ENCODE measurements at places on chromosomes 11 and 22. TPM values are rescaled to one million over a fixed set of nuclear protein-coding genes. Genes with fewer than 3 reads are reported as not detected.

- no peak for DNase-seq
Observed at GRCh38 chr11:34198523-34198922, 93.1 kb downstream of the NAT10 start.

GRCh38 chr11:134521001-134521400 lies 109.0 kb upstream of the B3GAT1 start:
- no peak for DNase-seq

DNA sequence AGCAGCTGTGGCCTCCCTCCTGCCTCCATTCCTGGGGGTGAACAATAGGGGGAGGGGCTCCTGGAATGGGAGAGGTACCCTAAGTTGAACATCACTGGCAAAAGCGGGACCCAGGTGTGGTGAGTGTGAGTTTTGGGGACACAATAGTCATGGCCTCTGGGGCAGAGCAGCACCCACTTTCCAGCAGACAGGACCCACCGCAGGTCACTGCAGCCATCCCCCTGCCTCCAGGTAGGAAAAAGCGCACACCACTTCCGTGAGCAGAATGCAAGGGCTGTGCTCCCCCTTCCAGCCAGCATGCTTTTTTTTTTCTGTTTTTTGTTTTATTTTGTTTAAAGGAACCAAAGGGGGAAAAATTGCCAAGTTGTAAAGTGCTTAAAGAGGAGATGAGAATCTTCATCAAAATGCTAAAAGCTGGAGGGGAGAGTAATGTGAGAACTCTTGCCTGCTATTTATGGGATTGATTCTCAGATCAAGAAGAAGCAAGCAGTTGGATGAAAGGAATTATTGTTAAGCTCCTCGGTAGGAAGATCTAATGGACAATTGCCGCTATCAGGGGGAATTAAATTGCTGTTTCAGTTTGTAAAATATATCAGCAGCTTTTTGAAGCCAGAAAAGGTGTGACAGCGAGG lies 152.9 kb downstream of the FEZ1 start:
- DNase-seq: no peak

- no peak for DNase-seq
Observed at GRCh38 chr11:88179971-88180629, 4.9 kb upstream of the RAB38 start.

GRCh38 chr11:99911116-99911515 lies 776.0 kb upstream of the ARHGAP42 start:
- no peak for DNase-seq

GRCh38 chr22:21929253-21929652 lies 23.4 kb downstream of the PPM1F start:
- no peak for DNase-seq

GRCh38 chr11:107969219-107969618 lies 39.5 kb upstream of the CUL5 start:
- no peak for DNase-seq

- DNase-seq: peak; percentile 94
Observed at GRCh38 chr11:61891331-61892084, at the start of gene FADS3. TSS of gene FADS3 (minus strand) at chr11:61891545. CDS start at chr11:61891381, 164 bp downstream.

DNA sequence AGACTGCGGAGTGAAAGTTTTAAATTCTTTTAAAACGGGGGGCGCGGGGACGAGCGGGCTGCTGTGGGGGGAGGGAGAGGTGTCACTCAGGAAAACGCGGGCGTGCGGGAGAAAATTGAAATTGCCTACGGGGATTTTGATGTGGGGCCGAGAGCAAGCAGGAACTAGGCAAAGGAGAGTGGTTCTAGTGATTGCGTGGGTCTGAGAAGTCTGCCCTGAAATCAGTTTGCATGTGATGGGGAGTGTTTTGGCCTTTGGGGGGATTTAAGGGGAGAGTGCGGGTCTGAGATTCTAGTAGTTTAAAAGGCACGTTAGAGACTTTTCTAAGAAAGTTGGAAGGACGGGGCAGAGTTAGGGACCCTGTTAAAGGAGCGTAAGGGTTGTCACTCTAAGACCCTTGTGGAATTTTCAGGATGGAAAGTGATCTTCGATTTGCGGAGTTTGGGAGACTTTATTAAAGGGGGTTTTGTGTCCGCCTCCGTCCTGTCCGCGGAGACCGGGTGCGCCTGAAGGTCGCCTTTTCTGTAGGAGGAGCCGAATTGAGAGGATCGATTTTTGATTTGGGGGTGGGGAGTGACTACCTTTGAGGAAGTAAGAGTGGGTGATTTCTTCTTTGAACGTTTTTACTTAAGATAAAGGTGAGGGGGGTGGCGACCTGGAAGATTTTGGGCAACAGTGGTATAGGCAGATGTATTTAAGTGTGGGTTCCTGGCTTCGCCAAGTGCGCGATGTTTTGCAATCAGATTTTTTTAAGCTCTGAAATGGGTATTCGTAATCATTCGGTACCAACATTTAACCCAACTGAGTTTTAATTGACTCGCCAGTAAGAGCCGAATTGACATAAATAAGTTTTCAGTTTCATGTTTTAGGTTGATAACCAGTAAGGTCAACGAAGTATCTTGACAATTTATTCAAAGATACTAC lies 1.1 kb downstream of the EED start:
- DNase-seq: no peak

DNA sequence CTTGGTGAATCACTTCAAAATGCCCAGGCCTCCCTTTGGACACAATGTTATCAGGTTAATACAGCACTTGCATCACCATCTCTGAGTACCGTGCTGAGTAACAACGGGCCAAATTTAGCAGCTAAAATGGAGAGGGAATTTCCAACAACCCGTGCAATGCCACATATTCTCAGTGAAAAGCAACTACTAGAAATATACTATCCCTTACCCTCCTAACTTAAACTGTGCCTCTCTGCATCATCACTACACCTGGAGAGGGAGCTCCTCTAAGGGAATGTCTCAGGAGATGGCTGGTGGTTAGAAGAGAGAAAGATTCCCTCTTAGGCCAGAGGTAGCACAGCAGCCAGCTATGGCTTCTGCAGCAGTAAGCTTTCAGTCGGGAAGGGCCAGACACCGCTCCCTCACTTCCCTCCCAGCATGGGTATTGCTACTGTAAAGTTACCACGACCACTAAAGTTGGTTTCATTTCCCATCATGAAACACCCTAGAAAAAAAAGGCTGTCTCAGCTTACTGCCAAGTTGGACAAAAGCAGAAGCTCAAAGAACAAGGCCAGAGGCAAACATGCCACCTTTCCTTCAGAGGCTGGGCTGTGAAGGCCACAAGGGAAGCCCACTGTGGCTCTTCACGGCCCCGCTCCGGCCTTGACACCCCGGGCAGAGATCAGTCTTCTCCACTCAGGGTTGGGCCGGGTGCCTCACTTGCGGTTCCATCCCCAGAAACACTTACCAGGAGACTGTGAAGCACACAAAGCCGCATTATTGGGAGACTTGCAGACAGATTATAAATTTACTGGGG lies 3.9 kb downstream of the MAML2 start:
- DNase-seq: no peak

- peak; percentile 51 for DNase-seq
Observed at GRCh38 chr11:69320326-69320725, 26.4 kb downstream of the MYEOV start.

GRCh38 chr11:12381875-12382274 lies 4.5 kb downstream of the PARVA start:
- DNase-seq: no peak

DNA sequence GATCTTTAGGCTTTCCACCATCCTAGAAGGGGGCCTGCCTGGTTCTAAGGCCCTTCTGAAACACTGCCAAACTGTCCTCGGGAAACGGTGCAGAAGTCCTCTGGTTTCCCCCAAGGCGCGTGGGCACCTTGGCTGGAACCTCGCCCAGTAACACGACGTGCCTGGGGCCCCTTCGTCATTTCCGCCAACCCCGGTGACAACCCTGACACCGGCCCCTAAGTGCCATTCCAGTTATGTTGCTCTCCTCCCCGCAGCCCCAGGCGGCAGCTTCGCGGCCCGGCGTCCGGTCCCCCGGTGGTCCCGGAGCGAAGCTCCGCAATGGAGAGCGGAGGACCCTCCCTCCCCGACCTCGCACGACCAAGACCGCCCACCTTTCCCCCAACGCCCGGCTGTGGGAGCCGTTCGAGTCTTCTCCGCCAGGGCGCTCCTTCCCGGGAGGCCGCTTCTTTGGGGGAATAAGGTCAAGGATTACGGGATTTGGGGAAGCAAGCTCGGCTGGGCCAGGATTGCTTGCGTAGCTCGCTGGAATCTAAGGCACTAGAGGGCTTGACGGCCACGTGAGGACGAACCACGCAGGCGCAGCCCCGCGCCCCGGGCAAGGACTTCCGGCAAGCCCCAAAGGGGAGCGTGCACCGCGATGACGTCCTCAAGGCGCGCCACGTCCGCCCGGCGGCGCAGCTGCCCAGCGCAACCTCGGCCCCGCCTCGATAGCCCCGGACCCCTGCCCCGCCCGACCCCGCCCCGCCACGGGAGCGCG lies 626 bp downstream of the RNH1 start:
- DNase-seq: peak; percentile 100

DNA sequence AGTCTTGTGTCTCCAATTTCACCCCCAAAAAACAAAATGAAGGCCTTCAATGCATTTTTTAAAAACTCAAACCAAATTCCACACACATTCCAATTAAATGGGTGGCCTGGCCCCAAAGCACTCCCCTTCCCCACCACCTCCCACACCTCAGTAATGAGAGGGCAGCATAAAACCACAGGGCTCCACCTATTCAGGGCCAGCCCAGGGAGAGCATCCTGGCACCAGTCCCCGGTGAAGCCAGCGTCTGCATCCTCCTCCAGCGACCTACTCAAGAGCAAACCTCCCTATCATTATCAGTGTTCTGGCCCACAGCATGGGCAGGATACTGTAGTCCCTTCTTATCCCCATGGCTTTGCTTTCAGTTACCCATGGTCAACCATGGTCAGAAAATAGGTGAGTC lies 17.8 kb upstream of the OR8B8 start:
- no peak for DNase-seq

DNA sequence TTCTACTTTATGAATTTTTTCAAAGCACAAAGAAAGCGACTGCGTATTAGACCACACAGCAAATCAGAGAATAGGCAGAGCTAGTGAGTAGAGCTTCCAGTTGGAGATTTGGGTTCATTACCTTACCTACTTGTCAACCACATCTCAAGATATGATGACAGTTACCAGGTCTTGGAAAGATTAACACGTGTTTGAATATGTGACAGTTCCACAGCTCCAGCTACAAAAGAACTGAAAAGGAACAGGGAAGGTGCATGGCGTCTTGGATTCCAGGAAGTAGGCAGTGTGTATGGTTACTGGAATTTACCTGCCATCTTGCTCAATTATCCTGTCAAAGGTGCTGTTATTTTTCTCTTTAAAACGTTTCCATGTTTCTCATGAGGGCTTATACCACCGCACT lies 5.3 kb downstream of the TIRAP start:
- DNase-seq: no peak

DNA sequence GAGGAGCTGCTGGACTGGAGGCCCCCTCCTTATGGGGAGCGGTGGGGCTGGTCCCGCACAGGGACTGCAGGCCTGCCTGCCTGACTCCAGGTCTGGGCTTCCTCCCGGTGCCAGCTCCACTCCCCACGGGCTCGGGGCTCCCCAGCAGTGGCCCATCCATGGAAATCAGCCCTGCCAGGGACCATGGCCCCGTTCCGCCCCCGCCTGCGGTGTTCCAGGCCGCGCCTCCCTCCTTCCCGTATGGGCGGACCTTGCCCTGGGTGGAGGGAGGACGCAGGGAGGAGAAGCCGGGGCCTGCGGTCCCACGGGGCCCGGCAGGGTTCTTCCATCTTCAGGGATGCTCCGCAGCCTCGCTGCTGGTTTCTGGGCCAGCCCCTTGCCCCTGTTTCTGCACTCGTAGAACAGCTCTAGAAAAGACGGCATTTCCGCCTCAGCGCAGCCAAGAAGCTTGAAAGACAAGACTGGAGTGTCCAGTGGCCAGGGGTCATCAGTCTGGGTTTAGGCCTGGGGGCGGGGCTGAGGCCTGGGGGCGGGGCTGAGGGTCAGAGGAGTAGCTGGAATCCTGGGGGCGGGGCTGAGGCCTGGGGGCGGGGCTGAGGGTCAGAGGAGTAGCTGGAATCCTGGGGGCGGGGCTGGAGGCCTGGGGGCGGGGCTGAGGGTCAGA lies 1330.6 kb downstream of the BRD1 start:
- no peak for DNase-seq

DNA sequence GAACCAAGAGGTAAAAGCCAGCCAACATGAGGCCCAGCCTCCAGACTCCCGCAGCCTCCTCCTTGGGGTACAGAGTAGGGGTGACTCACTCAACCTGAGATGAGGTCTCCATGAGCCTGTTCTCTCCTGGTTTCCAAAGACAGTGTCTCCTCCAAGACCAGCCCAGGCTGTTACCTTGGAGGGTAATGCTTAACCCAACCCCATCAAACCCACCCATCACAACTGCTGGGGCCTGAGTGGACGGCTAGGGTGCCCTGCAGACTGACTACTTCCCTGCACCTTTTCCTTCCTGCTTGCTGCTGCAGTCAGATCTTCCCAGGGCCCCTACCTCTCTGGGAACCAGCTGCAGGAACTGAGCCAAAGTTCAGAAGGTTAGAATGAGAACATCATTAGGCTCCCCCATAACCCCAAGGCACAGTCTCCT lies 5.1 kb upstream of the NOL12 start:
- DNase-seq: no peak

DNA sequence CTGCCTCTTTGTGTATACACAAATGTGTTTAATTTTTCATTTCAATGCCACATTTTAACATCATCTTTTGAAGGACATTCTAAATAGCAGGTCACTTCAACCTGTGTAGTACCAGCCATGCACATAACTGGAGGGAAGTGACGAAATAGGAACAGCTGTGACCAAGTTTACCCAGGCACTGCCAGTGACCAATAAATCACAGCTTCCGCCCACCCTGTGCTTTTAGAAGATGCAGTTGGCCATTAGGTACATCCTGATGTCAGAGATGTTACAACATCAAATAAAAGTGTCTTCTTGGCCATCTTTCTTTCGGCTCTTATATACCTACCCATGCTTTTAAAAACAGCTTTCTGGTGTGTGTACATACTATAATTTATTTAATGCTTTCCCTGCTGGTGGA lies 7.8 kb downstream of the LDLRAD3 start:
- no peak for DNase-seq

DNA sequence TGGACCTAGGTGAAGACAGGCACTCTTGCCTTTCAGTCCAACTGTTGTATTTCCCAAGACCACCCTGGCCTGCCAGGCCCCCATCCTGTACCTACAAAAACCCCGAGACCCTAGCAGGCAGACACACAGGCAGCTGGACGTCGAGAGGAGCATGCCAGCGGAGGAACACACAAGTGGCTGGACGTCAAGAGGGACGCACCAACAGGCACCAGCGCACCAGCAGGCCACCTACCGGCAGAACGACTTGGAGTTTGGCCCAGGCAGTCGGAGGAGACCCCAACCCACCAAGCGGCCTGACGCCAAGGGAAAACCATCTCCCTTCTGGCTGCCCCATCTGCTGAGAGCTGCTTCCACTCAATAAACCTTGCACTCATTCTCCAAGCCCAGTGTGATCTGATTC lies 1883.4 kb upstream of the RAG2 start:
- DNase-seq: no peak

GRCh38 chr11:58637371-58637770 lies 14.9 kb downstream of the CNTF start:
- no peak for DNase-seq

- no peak for DNase-seq
Observed at GRCh38 chr22:50012211-50013181, at the start of gene IL17REL. TSS of gene IL17REL (minus strand) at chr22:50012765. CDS start at chr22:50012646, 119 bp downstream.

- no peak for DNase-seq
Observed at GRCh38 chr11:113468726-113469345, 6.4 kb downstream of the DRD2 start.

The POLD3 gene
- total RNA-seq: 12.5 TPM

The SPTBN2 gene
- 8.3 TPM for total RNA-seq

The CRYBB2 gene
- not detected for total RNA-seq

The TYR gene
- total RNA-seq: not detected

The SLC37A2 gene
- 17.5 TPM for total RNA-seq

The MGAT3 gene
- 43.8 TPM for total RNA-seq

The YAP1 gene
- 135 TPM for total RNA-seq

Data from mesenteric fat pad (tissue), 1 donor.